MCF 10A (cell line): ENCODE measurements at places on chromosomes 11 and 22. TPM values are rescaled to one million over a fixed set of nuclear protein-coding genes. Genes with fewer than 3 reads are reported as not detected.

DNA sequence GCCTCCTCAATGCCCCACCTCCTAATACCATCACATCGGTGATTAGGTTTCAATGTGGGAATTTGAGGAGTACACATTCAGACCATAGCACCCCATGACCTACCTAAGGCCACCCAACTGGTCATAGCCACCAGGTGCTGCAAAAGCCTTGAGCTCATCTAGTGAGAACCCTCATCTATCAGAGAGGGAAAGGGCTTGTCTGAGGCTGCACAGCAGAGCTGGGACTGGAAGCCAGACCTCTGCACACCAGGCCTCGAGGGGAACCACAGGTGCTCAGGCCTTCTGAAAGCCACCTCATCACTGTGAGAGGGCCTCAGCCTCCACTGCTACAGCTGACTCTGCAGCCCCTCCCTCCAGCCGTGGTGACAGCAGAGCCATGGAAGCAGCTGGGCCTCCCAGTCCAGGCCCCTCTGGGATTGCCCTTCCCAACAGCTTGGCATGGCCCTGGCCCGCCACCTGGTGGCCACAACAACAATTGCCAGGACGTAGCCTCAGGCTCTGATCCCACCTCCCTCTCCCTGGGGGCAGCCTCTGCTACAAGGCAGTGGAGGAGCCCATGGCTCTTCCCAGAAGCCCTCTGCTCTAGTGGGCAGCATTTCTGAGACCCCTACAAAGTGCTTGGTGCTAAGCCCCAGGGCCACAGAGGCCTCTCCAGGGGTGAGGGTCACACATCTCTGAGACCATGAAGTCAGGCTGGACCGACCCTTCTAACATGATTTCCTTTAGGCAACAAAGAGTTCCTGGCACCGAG is 41.0 kb upstream of the PRDM11 start:
- no peaks in the 10 kb centered on the region for H3K36me3 ChIP-seq
- peak; percentile 53 for DNase-seq
- no peak overlapping the region for H3K27ac ChIP-seq
- H3K27me3 ChIP-seq, result no peaks in the 10 kb centered on the region

- peak; percentile 38 for DNase-seq
- peak overlapping the region; percentile 82 for H3K27ac ChIP-seq
- H3K4me3 ChIP-seq, result no peak overlapping the region
These were observed 22.6 kb downstream of the NEAT1 start for GRCh38 chr11:65445101-65445603.

- peak overlapping the region; percentile 65 for H3K27ac ChIP-seq
- H3K4me3 ChIP-seq, result peak overlapping the region; percentile 83
- peaks cover 22% of the 10 kb centered on the region for H3K36me3 ChIP-seq
- peaks cover 38% of the 10 kb centered on the region for H3K4me1 ChIP-seq
- H3K27me3 ChIP-seq, result no peaks in the 10 kb centered on the region
These were observed 1.2 kb downstream of the NDUFC2 start for GRCh38 chr11:78078218-78079167.

DNA sequence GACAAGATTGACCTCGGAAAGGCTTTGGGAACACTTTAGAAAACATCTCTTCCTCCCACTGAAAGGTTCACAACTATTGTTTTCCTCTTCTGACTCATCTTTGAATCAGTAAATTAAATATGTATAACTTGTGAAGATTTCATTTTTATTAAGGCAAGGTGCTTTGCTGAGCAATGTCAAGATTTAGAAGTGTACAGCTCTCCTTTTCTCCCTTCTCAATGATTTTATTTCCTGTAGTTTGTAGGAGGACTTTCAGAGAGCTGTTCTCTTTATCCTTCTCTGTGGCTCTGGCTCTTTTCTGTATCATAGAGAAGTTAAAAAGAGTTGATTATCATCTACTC is 594.2 kb downstream of the METTL15 start:
- no peaks in the 10 kb centered on the region for H3K36me3 ChIP-seq
- DNase-seq, result no peak
- peak overlapping the region; percentile 73 for H3K27ac ChIP-seq
- no peaks in the 10 kb centered on the region for H3K27me3 ChIP-seq
- peaks cover 55% of the 10 kb centered on the region for H3K4me1 ChIP-seq

SEC14L2 gene
- total RNA-seq, result 20.0 and 29.1 TPM in 2 replicates

KIRREL3 gene
- total RNA-seq, result not detected in 2 replicates
